ENCODE measurements at places on chromosomes 6 and 20. TPM values are rescaled to one million over a fixed set of nuclear protein-coding genes. Genes with fewer than 3 reads are reported as not detected.

- DNase-seq = no peak
Observed at GRCh38 chr6:148629181-148629580, 117.6 kb upstream of the UST start.

GRCh38 chr20:50272030-50272723, 81.5 kb downstream of the CEBPB start:
- no peak for DNase-seq

DNA sequence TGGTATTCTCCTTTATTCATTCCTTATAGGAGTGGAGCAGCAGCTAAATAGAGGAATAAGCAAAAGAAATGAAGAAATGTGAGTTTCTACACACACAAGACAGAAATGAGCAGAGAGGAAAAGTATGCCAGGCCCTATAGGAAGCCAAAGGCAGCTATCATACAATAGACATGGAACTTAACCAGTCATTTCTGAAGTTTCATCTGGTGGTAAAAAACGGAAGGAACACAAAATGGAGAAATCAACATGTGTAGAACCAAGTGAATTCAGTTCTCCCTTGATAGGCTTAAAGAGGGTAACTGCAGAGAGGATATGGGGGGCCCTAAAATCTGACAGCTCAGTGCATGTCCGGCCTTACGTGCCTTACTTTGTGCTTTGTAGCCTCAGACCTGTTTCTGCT, 44.6 kb downstream of the TSBP1 start:
- DNase-seq = no peak

DNA sequence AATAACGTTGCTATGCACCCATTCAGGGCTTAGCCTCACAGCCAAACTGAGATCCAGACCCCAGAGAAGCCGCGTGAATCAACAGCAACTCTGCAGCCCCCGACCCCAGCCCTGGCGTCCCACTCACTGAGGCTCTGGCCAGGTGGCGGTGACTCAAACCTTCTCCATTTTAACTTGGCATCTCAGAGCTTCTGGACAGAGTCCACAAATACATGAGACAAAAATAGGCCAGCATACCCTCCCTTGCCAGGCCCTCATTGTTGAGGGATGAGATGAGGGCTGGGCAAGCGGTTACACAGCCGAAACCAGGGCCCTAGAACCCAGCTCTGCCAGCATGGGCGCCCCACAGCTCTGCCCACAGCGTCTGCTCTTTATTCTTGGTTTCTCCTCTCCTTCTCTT, 118.4 kb downstream of the MYLK4 start:
- DNase-seq = no peak

DNA sequence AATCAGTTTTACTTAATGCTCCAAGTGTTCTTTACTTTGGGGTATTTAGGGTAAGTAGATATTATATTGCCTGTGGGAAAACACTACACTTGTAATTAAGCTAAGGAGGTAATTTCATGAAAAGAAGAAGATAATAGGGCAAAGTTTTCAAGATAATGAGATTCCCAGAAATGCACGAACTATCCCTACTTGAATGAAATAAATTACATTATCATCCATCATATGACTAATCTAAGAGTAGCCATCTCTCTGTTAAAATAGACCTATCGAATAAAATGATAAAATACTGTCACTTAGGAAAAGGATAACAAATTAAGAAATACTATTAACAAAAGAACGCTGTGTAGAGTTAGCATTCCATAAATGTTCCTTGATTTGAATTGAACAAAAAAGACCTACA, 135.1 kb upstream of the HDAC2 start:
- no peak for DNase-seq

DNA sequence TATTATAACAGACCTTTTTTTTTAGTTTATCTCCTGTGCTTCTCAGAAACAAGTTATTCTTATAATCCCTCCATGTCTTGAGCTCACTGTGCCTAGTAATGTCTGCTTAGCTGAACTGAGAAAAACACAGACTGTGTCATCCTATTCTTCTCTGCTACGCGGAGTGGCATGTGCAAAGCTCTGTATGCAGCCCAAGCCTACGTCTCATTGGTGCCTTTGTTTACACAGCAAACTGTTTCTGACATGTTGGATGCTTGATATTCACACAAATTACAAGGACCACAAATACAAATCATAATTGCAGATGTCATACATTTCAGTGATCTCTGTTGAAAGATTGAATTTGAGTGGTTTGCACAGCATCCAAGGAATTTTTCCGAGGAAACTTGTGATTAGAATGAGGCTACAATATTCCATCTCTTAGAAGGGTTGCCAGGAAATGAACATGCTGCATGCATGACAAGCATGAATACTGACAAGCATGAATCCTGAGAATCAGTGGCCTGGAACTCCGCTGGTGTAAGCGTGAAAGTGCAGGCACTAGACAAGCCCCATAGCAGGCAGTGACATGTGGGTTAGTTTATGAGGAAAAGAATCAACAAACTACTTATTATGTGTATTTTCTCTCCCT, 128.4 kb upstream of the SGK1 start:
- no peak for DNase-seq

GRCh38 chr6:169250660-169251059, 3.0 kb downstream of the THBS2 start:
- DNase-seq = no peak

Gene CCN5
- polyA plus RNA-seq = 0.10 TPM

Gene EGFL8
- 24.5 TPM for polyA plus RNA-seq

Gene SIRPD
- polyA plus RNA-seq = not detected

Gene TFAP2A
- 30.2 TPM for polyA plus RNA-seq

DNA sequence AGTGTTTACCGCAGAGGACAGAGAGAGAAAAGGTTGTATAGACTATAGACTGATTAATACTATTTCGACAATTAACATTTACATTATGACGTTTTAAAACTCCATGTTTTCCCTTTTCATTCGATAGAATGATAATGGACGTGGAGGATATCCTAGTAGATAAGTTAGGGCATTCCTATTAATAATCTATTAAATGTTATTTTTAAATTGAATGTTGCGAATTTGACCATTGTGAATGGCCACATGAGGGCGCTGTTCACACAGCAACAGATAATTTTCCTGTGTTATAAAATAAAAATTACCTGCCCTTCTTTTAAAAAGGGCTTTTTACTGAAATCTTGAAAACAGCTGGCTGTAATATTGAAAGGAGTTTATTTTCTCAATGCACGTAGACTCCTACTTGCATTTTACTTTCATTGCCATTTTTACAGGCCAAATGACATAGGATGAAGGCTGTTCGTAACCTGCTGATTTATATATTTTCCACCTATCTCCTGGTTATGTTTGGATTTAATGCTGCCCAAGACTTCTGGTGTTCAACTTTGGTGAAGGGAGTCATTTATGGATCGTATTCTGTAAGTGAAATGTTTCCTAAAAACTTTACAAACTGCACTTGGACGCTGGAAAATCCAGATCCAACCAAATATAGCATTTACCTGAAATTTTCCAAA, 3.3 kb downstream of the ADGRB3 start:
- DNase-seq = no peak

DNA sequence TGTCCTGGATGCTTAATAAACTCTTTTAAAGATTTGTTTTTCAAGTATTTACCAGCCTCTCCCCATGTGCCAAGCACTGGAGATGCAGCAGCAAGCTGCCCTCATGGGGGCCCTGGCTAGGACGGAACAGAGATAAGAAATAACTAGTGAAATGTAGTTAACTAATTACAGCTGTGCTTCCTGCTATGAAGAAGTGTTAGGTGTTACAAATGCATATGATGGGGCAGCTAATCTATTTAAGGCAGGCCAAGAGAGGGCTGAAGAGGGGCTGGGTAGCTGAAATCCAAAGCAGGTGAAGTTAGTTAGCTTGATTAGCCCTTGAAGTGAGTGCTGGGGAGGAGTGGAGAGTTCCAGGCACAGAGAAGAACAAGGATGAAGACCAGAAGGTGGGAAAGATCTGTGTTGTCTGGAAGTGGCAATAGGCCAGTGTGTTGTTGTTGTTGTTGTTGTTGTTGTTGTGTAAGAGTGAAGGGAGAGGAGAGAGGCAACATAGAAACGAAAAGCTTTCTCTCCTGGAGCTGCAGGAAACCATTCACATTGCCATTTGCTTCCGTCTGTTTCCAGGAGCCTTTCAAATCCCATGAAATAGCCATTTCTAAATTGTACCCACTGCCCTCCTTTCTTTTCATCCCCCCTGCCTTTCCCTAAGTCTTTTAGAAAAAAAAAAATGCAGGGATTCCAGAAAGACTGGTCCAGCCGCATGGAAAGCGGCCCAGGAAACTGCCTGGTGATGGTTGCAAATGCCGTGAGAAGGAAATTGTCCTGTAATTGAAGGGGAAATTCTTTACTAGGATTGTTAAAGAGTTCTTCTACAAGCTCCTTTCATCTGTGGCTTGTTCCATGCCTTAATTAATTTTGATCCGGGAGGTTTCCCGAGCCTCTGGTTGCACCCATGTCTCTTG, 119.6 kb downstream of the TFAP2C start:
- DNase-seq = no peak

Gene KHDC1L
- not detected for polyA plus RNA-seq

DNA sequence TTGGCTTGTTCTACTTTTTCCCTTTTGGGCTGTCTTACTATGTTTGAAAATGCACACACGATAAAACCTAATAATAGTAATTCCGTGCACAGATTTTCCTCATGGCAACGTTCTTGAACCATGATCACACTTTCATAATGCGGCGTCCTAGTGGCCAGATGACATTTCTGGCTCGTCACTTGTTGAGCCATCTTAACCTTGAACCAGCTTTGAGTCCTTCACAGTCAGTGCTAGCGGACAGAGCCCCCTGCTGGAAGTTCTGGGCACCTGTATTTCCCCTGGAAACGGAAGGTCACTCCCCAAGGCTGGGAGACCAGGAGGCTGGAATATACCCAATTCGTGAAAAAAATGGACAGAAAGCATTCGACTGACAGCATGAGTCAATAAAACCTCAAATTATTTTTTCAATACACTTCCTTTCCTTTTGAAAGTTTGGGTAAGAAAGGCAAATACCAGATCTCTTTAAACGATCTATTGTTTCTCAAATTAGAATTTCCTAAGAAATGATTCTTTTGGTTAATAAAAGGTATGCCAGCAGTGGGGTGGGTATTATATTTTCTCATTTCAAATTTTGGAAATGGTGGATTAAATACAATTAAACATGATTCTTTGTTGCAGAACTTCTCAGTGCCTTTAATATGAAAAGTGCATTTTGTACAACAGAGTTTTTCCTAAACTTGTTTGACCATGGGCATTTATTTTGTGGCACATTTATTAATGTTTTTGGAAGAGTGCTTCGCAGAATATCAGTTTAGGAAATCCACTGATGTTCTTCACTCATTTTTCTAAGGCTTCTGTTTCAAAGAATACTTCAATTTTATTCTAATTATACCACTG, 542.3 kb downstream of the QKI start:
- no peak for DNase-seq

GRCh38 chr20:34781220-34781619, 44.2 kb downstream of the NCOA6 start:
- no peak for DNase-seq
